Stimulated activated CD4-positive, alpha-beta T cell treated with anti-CD3 and anti-CD28 coated beads, TNF-alpha, amount 100 ng/mL, for 1 hour (primary cell): ENCODE measurements at places on chromosomes 4 and X.

- DNase-seq: peak; percentile 2
Observed at GRCh38 chrX:21745756-21746155, 12.2 kb downstream of the SMPX start.

DNA sequence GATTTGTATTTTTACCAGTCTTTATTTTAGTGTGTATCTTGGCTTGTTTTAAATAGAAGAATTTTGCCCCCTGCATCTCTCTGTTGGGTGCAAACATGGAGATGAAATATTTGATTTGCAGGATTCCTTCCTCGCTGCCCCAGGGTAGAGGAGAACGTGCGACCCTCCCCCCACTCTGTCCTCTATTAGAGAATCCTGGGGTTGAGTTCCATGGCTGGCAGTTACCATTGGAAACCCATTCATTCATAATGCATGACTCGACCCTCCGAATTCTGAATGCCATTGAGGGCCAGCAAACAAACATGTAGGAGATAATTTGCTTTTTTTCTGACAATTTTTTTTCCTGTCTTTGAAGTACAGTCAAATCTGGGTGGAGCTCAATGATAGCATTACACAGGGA is 53.7 kb downstream of the TRIM2 start:
- DNase-seq: no peak

DNA sequence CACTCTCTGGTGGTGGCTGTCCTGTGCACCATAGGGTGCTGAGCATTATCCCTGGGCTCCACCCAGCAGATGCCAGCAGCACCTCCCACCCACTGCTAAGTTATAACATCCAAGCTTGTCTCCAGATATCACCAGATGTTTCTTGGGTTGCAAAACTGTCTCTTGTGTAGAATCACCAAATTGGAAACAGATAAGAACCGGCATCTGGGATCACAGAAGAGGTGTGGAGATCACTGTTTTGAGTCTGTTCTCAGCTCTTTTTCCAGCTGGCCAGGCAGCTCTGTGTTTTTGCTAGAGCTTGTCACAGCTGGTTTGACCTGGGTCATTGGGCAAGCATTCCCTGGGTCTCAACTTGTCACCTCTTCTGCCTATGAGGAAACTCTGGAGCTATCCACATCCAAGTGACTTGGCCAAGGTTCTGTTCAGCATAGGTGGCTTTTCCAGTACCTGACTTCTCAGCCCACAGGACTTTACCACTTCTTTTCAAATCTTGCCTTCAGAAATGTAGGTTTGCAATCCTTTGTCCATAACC is 15.3 kb upstream of the PUDP start:
- DNase-seq: no peak

- no peak for DNase-seq
Observed at GRCh38 chr4:39754309-39754708, 56.4 kb downstream of the UBE2K start.

GRCh38 chr4:148447681-148448080 is 5.5 kb upstream of the NR3C2 start:
- DNase-seq: no peak

DNA sequence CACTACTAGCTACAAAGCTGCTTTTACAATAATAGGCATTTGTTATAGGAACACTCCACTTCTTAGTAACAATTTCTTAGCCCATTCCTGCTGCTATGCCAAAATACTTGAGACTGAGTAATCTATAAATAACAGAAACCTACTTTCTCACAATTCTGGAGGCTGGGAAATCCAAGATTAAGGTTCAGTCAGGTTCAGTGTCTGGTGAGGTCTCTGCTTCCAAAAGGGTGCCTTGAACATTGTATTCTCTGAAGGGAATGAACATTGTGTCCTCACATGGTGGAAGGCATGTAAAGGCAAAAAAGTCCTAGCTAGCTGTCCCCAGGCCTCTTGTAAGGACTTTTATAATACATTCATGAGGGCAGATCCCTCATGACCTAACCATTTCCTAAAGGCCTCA is 7.0 kb downstream of the SLC9B1 start:
- DNase-seq: no peak
